HL-60 (cell line): ENCODE measurements at places on chromosomes 2 and 18.

DNA sequence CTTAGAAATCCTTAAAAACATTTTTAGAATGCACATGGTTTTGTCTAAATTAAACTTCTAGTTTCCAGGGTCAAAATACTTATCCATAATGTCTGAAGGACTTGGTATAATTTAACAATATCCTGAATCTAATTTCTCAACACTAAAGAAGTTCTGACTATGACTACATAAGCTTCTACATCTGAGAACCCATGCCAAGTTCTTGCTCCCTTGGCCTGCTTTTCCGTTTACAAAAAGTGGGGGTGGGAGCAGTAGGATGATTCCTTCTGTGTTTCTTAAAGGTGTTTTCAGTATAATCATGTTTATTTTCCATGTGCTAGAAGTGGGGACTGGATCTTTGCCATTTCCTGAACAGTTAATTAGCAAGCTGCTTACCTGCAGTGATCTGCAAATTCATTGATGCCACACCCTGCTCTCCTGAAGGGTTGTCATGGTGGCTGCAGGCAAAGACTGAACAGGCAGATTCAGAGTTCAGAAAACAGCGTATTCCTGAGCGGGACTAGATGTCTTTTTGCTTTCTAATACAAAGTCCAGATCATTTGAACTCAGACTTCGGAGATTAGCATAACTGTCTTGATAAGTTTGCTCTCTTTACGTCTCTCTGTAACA is 36.2 kb downstream of the ADNP2 start:
- no peak for DNase-seq

DNA sequence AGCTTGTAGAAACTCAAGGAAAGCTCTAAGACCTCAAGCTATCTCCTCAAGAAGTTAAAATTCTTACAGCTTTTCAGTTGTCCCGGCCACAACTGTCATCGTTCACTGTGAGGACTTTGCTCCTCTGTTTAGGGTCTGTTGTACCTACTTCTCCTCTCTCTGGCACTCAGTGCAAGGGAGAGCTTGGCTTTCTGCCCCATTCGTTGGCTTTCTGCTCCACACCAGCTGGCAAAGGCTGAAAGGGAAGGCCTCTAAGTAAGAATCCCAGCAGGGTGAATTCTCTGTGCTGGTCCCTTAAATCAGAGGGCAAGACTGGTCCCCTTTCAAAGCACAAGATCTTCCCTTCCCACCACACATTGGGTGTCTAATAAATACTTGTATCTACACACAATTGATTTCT is 17.3 kb downstream of the ZBTB7C start:
- no peak for DNase-seq

GRCh38 chr2:64750817-64751285 is 97.1 kb upstream of the SERTAD2 start:
- peak; percentile 97 for DNase-seq

GRCh38 chr18:59323931-59324622 is 5.6 kb upstream of the CPLX4 start:
- no peak for DNase-seq

DNA sequence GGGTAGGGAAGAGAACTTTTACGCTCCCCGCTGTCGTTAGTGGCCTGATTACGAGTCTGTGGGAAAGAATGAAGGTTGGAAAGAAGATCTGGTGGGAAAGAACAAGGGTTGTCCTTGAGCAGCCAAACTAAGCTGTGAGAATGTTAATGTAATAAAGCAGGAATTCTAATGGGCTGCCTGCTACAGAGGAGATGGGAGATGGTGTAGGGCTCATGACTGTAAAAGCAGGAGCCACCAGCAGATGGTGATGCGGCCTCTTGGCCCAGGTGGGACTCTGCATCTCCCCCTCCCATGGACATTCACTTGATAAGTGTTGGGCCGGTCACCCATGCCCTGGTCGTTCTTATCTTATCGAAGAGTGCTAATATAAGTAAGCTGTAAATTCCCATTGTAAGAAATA is 150.0 kb downstream of the NEDD4L start:
- DNase-seq, result no peak

- DNase-seq, result no peak
Measured at GRCh38 chr2:49296107-49296867, 142.0 kb upstream of the FSHR start.

DNA sequence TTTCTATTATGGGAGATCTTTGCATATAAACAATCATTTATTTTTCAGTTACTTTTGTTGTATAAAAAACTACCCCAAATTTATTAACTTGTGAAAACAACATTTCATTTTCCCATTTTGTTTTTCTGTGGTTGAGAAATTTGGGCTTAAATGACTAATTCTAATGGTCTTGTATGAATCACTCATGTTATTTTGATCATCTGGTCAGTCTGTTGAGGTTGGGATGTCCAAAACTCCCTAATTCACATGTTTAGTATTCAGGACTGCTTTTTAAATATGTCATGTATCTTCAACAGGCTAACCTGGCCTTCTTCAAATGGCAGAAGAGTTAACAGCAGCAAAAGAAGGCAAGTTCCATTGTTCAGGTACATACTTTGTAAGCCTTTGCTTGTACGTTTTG is 788.1 kb downstream of the TRIB2 start:
- DNase-seq, result no peak

GRCh38 chr2:236922061-236922460 is 163.6 kb upstream of the COPS8 start:
- DNase-seq, result no peak

DNA sequence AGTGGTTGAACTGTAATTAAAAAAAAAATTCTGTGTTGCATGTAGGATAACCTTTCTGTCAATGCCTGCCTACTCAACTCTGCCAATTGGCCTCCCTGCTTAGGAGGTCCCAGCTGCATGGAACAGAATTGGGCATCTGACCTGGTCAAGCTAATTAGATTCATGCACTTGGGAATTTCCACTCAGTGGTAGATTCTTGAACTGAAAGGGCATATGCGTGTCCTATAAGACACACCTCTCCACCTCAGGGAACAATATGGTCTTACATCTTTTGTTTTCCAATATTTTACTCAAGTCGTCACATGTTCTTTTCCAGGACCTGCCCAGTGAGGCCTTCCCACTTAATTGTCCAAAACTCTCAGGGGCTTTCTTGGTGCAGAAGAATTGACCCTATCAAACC is 68.1 kb upstream of the TLK1 start:
- no peak for DNase-seq

GRCh38 chr2:9815076-9815475 is 28.2 kb upstream of the TAF1B start:
- DNase-seq, result no peak

DNA sequence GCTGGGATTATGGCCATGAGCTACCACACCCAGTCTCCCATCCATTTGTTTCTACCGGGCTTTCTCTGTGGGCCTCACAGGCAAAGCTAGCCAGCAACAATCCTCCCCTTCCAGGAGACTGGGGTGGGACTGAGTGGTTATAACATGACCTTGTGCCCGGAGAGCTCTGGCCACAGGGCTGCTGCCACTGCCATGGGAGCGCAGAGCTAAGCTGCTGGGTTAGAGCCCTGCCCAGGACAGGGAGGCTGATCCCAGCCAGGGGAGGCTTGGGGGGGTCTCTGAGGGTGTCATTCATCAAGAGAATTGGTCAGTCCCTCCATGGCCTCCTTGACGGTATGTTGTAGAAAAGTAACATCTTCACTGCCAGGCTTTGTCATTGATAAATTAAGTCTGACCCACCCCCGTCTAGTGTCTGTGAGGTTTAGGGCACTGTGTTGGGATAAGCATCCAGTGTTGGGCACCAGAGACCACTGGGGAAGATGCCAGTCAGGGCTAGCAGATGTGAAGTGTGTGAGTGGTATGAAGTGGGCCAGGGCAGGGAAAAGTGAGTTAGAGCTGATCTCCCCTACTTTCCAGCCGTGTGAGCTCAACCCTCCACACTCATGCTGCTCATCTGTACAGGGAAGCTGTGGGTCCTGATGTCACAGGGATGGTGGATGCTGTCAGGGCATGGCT is 368.4 kb upstream of the HS6ST1 start:
- DNase-seq, result no peak

GRCh38 chr18:3251963-3252277 is 4.3 kb downstream of the MYL12A start:
- DNase-seq, result no peak

DNA sequence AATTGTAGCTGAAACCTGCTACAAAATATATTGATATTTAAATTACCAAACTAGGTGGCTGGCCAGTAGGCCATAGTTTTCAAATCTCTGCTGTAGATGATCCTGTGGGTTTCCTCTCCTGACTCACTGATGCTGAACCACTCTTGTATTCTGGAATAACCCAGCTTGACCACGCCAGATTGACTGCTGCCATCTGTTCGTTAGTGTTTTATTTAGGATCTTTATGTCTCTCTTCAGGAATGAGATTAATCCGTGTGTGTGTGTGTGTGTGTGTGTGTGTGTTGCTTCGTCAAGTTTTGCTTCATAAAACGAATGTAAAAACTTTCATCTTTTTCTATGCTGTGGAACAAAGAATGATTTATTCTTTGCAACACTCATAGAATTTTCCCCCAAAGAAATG is 187.1 kb downstream of the DYSF start:
- DNase-seq, result no peak

GRCh38 chr2:233287871-233288270 is 19.7 kb upstream of the SAG start:
- DNase-seq, result no peak

- DNase-seq, result no peak
Measured at GRCh38 chr2:218810256-218810655, 21.3 kb downstream of the PRKAG3 start.

- no peak for DNase-seq
Measured at GRCh38 chr2:134324947-134325346, 71.1 kb downstream of the MGAT5 start.

GRCh38 chr2:174786066-174786725 is 21.9 kb upstream of the CHRNA1 start:
- DNase-seq, result no peak

DNA sequence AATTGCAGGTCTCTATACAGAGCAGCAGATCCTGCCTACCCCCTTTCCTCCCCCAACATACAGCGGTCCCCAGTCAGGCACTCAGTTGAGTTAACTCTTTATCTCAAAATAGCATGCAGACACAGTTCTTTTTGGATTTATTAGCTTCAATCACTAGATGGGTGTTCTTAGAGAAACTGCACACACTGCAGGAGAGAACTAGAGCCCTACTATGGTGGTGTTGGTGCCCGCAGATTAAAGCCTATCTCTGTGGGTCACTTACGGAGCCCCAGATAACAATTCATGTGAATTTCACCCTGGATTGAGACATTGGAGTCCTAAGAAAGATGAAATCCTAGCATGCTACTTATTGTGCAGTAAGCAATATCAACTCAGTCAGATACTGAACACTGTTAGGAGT is 11.9 kb downstream of the ADD2 start:
- DNase-seq, result no peak

DNA sequence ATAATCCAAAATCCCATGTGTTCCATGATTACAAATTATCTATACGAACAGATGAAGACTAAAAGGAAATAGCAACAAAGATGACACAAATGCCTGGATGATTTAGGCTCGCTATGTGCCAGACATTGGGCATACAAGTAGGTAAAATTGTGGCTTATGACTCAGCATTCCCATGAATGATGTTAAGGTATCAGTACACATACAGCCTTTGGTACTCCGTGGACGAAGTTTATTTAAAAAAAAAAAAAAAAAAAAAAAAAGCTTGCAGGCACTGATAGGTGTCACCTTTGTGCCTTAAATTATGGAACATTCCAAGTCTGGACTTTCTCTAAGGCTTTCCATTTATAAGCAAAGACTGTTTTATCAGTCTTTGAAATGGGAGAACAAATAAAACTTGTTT is 2.7 kb downstream of the CHAC2 start:
- no peak for DNase-seq

DNA sequence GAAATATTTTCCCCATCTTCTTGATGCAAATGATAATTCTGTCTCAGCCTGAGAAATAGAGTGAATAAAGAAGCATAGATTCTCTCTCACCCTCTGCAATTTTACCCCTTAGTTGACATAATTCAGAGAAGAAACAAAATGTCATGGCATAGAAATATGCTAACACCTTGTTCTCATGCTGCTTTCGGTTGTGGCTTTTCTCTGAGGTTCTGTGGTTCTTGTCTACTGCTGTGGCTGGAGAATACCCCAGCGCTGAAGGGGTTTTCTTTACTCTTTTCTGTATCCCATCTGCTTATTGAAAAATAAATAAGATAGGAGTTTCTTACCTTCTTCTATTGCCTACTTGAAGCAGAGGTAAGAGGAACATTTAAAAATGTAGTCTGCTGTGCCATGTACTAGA is 15.4 kb upstream of the RAB27B start:
- DNase-seq, result no peak

DNA sequence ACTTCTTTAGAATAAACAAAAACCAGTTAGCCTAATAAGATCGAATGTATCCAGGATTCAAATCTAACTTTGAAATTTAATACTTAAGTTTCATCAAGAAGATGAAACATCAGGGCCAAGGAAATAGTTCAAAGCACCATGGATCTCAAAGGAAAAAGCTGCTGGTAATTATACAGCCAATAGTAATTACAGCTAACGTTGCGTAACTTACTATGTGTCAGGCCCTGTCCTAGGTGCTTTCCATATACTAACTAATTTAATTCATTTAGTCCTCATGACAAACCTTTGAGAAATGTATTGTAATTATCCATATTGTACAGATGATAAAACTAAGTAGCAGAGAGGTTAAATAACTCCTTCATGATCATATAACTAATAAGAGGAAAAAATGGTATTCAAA is 598.6 kb downstream of the NYAP2 start:
- no peak for DNase-seq

GRCh38 chr2:141611981-141612380 is 518.8 kb downstream of the LRP1B start:
- DNase-seq, result no peak

GRCh38 chr2:36706021-36706876 is 9.7 kb downstream of the VIT start:
- DNase-seq, result no peak

- DNase-seq, result no peak
Measured at GRCh38 chr2:174586418-174587295, 10.9 kb downstream of the WIPF1 start.

DNA sequence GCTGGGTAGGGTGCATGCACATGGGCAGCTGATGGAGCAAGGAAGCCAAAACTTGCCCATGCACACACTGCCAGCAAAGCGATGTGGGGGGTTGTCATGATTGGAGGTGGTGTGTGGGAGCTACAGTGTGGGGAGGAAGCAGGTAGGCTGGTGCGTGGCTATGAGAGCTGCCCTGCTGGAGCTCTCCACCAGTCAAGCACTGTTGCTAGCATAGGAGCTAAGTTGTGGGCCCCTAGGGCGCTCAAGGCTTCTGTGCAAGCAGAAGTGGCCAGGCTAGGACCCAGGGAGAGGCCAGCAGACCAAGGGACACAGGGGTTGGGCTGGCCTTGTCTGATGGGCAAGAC is 20.2 kb downstream of the EHBP1 start:
- no peak for DNase-seq

DNA sequence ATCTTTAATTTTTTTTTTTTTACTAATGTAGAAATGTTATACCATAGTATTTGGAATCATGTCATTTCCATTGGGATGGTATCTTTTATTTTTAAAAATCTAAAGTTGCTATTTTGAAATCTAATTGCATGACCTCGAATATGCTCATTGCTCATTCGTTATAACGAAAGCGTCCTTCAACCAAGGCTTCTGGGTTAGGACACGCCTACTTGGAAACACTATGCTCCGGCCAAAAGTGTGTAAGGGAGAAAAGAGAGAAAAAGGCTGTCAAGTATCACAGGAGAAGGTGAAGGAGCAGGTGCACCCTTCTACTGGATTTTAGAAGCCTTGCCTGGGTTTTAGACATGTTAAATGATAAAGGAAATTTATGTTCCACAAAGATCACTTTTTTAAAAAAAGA is 465.9 kb upstream of the ID2 start:
- no peak for DNase-seq

GRCh38 chr18:50090370-50091312 is 104.3 kb downstream of the MYO5B start:
- no peak for DNase-seq
